ENCODE measurements at places on chromosomes 4 and X.

DNA sequence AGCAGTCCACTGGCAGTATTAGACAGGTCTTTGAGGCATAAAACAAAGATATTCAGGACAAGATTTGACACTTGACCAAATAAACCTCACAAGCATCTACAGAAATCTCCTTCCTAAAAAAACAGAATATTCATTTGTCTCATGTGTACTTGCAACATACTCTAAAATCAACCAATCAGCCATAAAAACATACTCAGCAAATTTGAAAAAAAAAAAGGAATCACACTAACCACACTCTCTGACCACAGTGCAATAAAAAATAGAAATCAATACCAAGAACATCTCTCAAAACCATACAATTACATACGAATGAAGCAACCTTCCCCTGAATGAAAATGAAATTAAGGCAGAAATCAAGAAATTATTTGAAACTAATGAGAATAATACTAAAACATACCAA, 591.3 kb downstream of the FAM133A start:
- DNase-seq: no peak

- no peak for DNase-seq
Observed at GRCh38 chr4:99856166-99856565, 38.1 kb downstream of the LAMTOR3 start.

DNA sequence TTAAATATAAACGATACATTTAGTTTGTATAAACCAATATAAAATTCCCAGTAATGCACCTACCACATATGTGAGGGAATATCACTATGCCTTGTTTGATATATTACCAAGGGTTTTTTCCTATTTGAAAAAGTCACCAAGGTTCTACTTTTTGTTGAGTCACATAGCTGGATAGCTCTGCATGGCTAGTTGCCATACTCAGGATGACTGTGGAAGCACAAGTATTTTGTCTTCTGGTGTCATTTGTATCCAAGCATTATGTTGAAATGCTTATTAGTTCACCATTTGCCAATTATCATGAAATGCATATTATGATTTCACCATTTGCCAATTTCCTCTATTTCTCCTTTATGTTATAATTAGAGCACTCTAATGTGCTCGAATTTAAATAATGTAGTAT, 162.7 kb upstream of the TTC29 start:
- no peak for DNase-seq

GRCh38 chr4:153281476-153281875, 63.0 kb upstream of the MND1 start:
- DNase-seq: no peak

DNA sequence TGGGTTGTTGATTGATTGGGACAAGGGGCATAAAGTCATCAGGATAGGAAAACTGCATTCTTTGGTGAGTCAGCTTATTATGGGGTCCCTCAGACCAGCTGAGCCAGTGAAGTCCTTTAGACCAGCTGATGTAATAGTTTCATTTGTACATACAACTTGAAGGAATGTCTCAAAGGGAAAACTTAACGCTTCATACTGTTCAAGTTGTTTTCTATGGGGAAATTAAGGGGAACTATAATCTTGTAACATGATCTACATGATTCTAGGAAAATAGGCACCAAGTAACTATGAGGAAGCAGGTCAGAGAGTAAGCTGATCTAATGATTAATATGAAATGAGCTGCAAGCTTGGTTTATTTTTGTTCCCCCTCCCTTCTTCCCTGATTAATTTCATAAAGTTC, 175.1 kb upstream of the GRID2 start:
- no peak for DNase-seq

DNA sequence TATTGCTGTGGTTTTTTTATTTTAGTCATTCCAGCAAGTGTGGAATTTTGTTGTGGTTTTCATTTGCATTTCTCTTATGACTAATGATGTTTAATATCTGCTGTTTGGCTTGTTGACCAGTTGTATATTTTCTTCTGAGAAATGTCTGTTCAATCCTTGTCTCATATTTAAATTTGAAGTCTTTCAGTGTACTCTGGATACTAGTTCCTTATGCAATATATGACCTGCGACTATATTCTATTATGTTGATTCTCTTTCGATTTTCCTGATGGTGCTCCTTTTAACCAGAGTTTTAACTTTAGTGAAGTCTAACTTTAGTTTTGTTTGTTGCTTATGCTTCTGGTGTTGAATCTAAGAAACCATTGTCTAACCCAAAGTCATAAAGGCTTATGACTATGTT, 1528.0 kb downstream of the TECRL start:
- DNase-seq: no peak

GRCh38 chrX:40146262-40147125, 48.7 kb upstream of the BCOR start:
- DNase-seq: peak; percentile 62

All from ovary (tissue), 10 donors.